ENCODE measurements at places on chromosomes 6 and 20.
A peak's percentile ranks its signal among the peaks of the same experiment; 100 is the strongest.

GRCh38 chr6:119594907-119595306 lies 245.3 kb upstream of the MAN1A1 start:
- no peak for DNase-seq

DNA sequence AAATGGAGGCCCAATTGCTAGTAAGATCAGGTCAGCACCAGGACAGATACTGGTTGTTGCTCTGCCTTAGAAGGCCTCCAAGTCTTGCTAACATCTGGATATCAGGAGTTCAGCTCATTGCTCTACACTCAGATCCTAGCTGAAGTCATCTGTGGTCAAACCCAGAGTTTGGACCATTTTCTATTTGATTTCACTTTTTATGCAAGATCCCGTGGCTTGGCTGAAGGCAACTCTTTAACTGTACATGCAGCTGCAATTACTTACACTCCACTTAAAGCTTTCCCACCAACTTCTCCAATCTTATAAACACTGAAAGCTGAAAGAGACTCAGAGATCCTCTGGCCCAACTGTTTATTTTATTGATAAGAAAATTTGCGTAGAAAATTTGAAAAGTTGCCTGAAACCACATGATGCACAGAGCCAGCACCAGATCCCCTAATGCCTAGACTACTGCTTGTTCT lies 2.7 kb downstream of the SLC17A2 start:
- no peak for DNase-seq

DNA sequence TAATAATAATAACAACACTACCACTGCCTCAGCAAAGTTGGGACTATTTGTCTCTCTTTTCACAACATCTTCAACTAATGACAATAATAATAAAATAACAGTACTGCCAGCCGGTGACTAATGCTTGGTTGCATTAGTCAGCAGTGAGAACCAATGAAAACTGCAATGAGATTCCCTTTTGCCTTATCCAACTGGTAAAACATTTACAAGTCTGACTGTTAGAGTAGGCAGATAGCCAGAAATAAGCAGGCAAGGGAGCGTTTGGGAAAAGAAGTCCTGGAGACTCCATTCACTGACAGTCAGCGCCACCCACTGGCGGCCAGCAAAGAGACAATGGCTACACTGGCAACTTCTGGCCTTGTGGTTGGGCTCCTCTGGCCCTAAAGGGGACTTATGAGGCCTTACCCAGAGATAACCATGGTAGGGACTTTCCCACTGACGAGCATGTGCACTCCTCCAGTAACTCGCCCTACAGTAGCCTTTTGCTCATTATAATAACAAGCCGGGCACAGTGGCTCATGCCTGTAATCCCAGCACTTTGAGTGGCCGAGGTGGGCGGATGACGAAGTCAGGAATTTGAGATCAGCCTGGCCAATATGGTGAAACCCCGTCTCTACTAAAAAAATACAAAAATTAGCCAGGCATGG lies 3.4 kb upstream of the NSFL1C start:
- no peak for DNase-seq

GRCh38 chr6:162055365-162055764 lies 672.2 kb downstream of the PRKN start:
- no peak for DNase-seq

DNA sequence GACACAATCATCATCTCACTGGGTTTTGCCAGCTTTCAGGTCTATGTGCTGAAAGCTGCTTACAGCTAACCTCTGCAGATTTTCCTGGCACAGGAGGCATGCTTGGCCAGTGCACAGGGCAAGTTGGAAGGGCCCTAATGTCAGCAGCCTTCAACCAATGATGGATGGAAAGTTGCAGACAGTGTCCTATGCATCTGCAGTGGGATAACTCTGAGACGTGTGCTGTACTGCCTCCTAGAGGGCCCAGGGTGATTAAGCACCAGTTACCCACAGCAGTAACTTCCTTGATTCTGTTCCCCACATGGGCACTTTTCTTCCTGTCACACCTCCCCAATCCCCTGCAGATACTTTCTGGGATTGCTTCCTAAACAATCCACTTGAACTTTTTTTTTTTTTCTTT lies 38.6 kb downstream of the OVOL2 start:
- no peak for DNase-seq

DNA sequence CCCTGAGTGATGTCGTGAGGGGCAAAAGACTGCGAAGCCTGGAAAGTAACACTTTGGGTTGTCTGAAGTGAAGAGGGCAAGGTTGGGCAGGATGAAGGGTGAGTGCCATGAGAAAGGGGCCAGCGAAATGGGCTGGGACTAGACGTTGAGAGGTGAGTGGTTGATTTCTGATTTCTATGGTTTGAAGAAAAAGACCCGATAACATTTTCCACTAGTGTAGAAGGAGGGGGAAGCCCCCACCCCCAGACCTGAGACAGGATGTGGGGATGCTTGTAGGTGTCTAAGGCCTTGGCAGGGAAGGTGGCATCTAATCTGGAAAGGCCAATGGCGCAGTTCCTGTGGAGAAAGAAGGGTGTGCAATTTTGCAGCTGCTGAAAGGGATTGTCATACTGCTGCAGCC lies 25.3 kb upstream of the KIF3B start:
- peak; percentile 23 for DNase-seq

DNA sequence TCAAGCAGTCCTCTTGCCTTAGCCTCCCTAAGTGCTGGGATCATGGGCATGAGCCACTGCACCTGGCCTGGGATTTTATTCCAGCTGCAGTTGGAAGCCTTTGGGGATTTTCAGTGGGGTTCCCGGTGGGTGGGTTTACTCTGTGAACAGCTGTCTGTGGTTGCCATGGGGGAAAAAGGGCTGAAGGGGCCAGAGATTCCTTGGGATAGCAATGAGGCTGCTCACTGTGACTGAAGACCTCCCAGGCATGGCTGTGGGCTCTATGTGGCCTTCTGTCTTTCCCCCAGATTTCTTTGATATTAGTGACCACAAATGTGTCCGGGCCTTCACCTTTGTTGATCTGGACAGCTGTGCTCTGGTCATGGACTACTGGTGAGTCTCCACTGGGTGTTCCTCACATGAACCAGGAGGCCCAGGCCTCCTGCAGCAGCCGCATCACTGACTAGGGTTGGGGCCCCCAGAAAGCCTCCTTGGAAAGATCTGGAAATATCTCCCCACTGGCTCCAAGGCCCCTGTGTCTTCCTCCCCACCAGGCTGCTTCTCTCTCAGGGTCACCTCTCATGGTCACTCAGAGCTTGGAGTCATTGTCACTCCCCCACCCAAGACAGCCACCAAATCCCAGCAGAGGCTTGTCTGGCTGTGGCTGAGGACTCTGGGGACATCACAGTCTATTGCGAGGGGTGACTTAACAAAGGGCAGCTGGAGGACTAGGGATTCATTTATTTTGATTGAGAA lies 33.4 kb downstream of the EFCAB8 start:
- no peak for DNase-seq

Data from activated CD4-positive, alpha-beta T cell treated with anti-CD3 and anti-CD28 coated beads, Interleukin-2, amount 50 U/mL, for 1 hour (primary cell).